ENCODE measurements at places on chromosomes 3 and 15.

DNA sequence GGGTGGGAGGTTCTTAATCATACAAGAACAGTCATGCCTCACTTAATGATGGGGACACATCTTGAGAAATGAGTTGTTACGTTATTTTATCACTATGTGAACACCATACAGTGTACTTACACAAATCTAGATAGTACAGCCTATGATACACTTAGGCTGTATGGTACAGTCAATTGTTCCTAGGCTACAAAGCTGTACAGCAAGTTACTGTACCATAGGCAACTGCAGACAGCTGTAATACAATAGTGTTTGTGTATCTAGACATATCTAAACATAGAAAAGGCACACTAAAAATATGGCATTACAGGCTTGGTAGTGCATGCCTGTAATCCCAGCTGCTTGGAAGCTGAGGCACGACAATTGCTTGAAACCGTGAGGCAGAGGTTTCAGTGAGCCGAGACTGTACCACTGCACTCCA, 55.7 kb upstream of the PLXND1 start:
- no peak for DNase-seq

DNA sequence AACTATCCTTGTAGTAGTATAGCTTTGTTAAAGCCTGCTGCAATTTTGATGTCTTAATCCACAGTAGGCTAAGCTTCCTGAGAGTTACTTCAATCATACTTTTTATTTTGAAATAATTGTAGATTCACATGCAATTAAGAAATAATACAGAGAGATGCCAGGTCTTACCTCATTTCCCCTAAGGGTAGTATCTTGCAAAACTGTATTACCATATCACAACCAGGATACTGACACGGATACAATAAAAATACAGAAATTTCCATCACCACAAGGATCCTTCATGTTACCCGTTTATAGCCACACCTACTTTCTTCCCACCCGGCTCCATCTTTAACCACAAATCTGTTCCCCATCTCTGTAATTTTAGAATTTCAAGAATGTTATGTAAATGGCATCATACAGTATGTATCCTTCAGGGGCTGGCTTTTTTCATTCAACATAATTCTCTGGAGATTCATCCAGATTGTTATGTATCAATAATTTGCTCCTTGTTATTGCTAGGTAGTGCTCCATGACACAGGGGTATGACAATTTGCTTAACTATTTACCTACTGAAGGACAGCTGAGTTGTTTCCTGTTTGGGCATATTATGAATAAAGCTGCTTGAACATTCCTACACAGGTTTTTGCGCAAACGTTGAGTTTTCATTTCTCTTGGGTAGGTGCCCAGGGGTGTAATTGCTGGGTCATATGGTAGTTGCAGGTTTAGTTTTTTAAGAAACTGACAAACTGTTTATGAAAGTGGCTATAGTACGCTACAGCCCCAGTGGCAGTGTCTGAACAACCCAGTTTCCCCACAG, 21.6 kb downstream of the BDH1 start:
- no peak for DNase-seq

- DNase-seq: no peak
These were observed 117.3 kb upstream of the WNT5A start for GRCh38 chr3:55604402-55604801.

- DNase-seq: peak; percentile 65
These were observed 263 bp upstream of the UTS2B start for GRCh38 chr3:191330530-191331048.

DNA sequence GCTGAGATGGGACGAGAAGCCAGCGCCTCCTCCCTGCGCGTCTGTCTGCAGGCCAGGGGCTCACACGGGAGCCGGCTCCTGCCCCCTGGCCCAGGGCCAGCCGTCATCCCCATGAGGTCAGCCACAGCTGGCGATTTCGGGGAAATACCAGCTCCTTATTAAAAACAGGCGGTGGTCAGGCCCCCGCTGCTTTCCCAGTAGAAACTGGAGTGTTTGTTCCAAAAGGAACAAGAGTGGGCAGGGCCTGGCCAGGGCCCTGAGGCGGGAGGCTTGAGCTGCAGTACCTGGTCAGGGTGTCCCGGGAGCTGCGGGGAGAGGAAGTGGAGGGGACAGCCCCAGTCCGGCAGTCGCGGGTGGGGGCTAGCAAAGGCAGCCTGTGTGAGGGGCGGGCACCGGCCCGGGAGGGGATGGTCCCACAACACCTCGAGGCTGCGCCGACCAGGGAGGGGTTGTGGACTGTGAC, 17.8 kb downstream of the MYL3 start:
- peak; percentile 76 for DNase-seq

- DNase-seq: no peak
These were observed 125.6 kb downstream of the VPS8 start for GRCh38 chr3:184937611-184938010.

DNA sequence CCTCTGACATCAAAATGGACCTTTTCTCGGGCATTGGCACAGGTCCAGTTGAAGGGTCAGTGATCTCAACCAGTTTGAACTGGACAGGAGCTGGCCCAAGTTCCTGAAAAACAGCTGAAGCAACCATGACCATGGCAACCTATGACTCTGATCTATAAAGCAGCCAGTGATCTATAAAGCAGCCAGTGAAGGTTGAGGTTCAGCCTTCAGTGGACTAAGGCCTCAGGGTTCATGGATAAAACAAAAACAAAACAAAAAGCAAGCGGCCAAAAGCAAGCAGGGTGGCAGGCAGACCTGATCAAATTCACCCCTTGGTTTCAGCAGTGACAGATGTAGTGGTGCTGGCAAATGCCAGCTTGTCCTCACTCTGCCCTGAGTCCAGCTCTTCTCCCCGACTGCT, 10.0 kb upstream of the CHRNB4 start:
- no peak for DNase-seq
